ENCODE measurements at places on chromosomes 5 and 9. TPM values are rescaled to one million over a fixed set of nuclear protein-coding genes. Genes with fewer than 3 reads are reported as not detected.

Gene COMMD10
- total RNA-seq, result 22.9 TPM

Gene IL9
- 22.7 TPM for total RNA-seq

Gene SLC9A3
- total RNA-seq, result 1.8 TPM

Gene OR1L8
- total RNA-seq, result not detected

- no peak overlapping the region for H3K4me3 ChIP-seq
- H3K27ac ChIP-seq, result no peak overlapping the region
- no peaks in the 10 kb centered on the region for H3K4me1 ChIP-seq
- H3K27me3 ChIP-seq, result peaks cover 7% of the 10 kb centered on the region
- DNase-seq, result no peak
Measured at GRCh38 chr5:78735834-78736463, 87.4 kb upstream of the LHFPL2 start.

DNA sequence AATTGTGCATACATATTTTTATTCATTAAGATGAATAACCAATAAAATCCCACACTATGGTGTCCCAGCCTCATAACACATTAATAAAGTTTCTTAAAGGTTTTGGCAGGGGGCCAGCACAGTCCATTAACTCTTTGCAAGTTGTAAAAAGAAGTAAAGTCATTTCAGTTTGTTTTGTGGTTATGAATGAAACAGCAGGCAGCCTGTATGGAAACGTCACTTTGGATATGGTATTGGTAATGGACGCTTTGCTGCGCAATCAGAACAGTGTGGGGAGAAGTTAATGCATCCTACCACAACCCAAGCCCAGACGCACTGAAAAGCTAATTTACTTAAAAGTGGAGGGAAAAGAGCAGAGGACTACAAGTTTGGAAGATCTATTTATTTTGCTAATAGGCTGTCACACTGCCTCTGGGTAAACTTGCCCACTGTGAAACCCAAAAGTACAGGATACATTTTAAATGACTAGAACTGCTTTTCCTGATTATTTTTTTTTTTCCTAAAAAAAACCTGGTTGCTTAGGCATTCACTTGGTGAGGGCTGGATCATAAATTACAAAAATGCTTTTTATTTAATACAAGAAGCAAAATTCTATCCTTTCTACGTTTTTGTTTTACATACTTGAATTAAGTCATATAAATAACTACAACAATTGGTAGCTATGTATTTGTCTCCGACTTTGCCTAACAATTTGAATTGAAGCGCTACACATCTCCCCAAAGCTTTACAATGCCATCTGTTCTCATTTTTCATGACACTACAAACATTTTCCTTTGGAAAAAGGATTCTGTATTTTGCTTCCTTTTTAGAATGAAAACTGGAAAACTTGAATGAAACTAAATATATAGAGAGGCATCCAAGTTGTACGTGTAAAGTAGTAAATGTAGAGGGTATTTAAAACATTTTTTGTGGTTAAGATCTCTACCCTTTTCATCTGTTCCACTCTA lies 104.3 kb downstream of the NFIB start:
- no peaks in the 10 kb centered on the region for H3K36me3 ChIP-seq
- peaks cover 5% of the 10 kb centered on the region for H3K4me1 ChIP-seq
- peaks cover 25% of the 10 kb centered on the region for H3K27me3 ChIP-seq
- DNase-seq, result no peak

- peaks cover 1% of the 10 kb centered on the region for H3K27me3 ChIP-seq
- no peak overlapping the region for H3K4me3 ChIP-seq
- H3K36me3 ChIP-seq, result no peaks in the 10 kb centered on the region
- DNase-seq, result no peak
Measured at GRCh38 chr5:179176571-179177230, 116.5 kb downstream of the ZNF354C start.

- no peak overlapping the region for H3K27ac ChIP-seq
- H3K4me1 ChIP-seq, result no peaks in the 10 kb centered on the region
- peaks cover 4% of the 10 kb centered on the region for H3K36me3 ChIP-seq
- H3K4me3 ChIP-seq, result no peak overlapping the region
- no peak for DNase-seq
- no peaks in the 10 kb centered on the region for H3K27me3 ChIP-seq
Measured at GRCh38 chr9:116605060-116605459, 82.0 kb upstream of the TRIM32 start.

DNA sequence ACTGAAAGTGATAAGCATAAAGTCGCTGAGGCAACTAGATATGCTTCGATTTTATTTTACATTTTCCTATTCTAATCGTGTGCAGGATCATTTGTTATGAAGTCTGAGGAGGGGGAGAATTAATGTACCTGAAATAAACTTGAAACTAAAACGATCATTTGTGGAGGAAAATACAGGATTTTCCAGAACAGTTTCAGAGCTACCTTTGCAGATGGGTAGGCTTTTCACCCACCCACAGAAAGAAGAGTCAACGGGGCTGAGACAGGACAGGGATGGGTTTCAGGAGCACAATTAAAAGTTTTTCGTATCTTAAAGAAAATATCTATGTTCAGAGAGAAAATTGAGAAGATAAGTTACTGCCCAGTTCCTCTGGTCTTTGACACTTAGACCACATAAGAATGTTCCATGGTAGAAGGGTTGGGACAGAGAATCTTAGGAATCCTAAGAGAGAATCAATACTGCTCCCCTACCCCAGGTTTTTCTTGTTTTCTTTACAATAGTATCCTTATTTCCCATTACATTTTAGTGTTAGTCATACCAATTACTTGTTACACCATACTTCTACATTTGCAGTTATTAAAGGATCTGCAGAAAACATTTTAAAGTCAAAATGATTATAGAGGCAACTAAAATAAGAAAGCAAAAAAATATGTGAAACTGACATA lies 211.4 kb downstream of the DEPDC1B start:
- H3K36me3 ChIP-seq, result no peaks in the 10 kb centered on the region
- H3K27me3 ChIP-seq, result no peaks in the 10 kb centered on the region
- H3K4me1 ChIP-seq, result no peaks in the 10 kb centered on the region
- H3K4me3 ChIP-seq, result no peak overlapping the region

DNA sequence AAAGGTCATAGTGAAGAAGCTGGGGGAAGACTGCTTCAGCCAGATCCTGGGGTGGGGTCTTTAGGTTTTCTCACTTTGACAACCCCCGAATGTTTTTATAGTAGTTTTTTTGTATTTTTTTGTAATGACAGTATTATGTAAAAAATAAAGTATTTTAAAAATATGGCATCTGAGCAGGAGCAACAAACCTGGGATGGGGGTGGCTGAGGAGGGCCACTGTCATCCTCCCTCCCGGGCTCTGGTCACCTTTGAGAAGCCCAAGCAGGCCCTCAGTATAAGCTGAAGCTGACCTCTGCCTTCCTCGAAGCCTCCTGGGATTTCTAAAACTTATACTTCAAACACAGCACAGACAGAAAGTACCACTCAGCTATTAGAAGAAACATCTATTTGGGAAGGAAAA lies 8.7 kb downstream of the DNAJB5 start:
- H3K27ac ChIP-seq, result no peak overlapping the region
- peaks cover 2% of the 10 kb centered on the region for H3K36me3 ChIP-seq
- no peak for DNase-seq
- peaks cover 57% of the 10 kb centered on the region for H3K4me1 ChIP-seq

DNA sequence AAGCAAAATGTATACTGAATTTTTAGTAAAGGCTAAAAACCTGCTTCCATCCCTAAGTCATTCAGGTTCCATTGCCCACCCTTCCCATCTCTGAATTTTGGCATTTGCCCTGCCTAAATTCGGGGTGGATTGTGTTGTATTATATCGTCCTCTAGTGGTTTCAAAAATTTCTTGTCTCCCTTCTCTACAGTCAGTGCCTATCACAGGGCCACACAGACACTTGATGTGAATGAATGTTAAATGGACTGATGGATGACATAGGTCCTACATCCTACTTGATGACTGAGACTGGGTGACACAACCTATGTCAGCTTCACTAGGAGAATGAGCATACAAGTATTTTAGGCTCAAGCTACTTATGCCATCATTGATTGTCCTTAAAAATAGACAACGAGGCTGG lies 45.6 kb upstream of the SLC30A5 start:
- no peaks in the 10 kb centered on the region for H3K36me3 ChIP-seq
- no peaks in the 10 kb centered on the region for H3K27me3 ChIP-seq
- H3K27ac ChIP-seq, result no peak overlapping the region
- H3K4me3 ChIP-seq, result no peak overlapping the region

DNA sequence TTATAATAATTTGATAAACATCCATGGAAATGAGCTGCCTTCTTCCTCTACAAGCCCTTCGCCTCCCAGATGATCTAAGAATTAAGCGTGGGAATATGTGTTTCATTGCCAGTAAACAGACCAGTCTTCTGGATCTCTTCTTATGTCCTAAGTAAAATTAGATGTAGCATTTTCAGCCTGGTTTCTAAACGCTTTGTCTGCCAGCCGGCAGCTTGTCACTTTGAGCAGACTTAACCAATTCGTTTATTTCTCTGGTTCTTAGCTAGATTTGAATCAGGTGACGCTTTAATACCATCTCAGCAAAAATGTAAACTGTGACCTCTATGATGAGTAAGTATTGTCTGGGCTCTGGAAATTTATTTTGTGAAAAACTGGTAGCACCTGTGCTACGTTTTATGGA lies 380.6 kb upstream of the NUDT12 start:
- no peak overlapping the region for H3K4me3 ChIP-seq
- no peak for DNase-seq
- H3K36me3 ChIP-seq, result no peaks in the 10 kb centered on the region
- H3K4me1 ChIP-seq, result no peaks in the 10 kb centered on the region
- H3K27me3 ChIP-seq, result no peaks in the 10 kb centered on the region
- H3K27ac ChIP-seq, result no peak overlapping the region

DNA sequence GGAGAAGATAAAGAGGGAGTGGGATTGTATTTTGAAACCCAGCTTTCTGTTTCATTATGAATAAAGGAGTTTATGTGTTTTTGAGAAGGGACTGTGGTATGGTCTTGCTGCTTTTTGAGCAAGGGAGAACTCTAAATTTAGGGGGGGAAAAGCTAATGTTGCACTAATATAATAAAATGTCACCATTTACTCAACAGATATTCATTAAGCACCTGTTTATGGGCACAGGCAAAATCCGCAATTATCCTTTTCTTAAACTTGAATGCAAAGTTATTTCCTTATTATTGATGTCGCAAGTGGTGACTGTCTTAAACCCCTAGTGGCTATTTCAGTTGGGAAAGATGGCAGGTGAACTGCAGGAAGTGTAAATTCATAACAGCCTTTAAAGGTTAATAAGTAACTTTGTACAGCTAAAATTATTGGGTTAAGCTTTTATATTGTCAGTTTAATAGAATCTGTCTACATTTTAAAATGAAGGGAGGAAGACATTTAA lies 1.5 kb downstream of the CDC42SE2 start:
- H3K4me1 ChIP-seq, result peaks cover 54% of the 10 kb centered on the region
- peaks cover 10% of the 10 kb centered on the region for H3K36me3 ChIP-seq
- DNase-seq, result no peak
- H3K27ac ChIP-seq, result peak overlapping the region; percentile 92
- no peaks in the 10 kb centered on the region for H3K27me3 ChIP-seq

GRCh38 chr9:2236850-2237249 lies 221.7 kb downstream of the SMARCA2 start:
- H3K27me3 ChIP-seq, result peaks cover 15% of the 10 kb centered on the region
- H3K4me1 ChIP-seq, result peaks cover 6% of the 10 kb centered on the region
- no peaks in the 10 kb centered on the region for H3K36me3 ChIP-seq
- no peak overlapping the region for H3K27ac ChIP-seq
- no peak overlapping the region for H3K4me3 ChIP-seq
- DNase-seq, result no peak

GRCh38 chr9:132879457-132880323 lies 992 bp downstream of the SPACA9 start:
- no peaks in the 10 kb centered on the region for H3K36me3 ChIP-seq
- peak overlapping the region; percentile 81 for H3K4me3 ChIP-seq
- no peak for DNase-seq
- peaks cover 30% of the 10 kb centered on the region for H3K4me1 ChIP-seq
- peak overlapping the region; percentile 79 for H3K27ac ChIP-seq

- H3K27ac ChIP-seq, result no peak overlapping the region
- no peaks in the 10 kb centered on the region for H3K36me3 ChIP-seq
- peaks cover 25% of the 10 kb centered on the region for H3K27me3 ChIP-seq
- H3K4me1 ChIP-seq, result no peaks in the 10 kb centered on the region
Measured at GRCh38 chr5:172646716-172647285, 5.7 kb downstream of the NEURL1B start.

DNA sequence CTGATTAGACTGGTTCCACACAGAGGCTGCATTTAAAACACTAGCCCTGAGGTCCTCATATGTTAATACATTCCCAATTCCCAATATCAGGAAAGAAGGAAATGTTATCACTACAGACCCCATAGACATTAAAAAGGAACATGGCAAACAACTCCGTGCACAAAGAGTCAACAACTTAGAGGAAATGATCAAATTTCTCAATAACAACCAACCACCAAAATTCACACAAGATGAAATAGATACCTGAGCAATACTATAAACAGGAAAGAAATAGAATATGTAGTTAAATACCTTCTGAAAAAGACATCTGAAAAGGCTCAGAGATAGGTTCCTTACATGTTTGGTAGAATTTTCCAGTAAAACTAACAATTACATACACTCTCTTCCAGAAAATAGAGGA lies 28.9 kb downstream of the SEMA4D start:
- peak overlapping the region; percentile 92 for H3K4me3 ChIP-seq
- peaks cover 97% of the 10 kb centered on the region for H3K4me1 ChIP-seq
- DNase-seq, result no peak

DNA sequence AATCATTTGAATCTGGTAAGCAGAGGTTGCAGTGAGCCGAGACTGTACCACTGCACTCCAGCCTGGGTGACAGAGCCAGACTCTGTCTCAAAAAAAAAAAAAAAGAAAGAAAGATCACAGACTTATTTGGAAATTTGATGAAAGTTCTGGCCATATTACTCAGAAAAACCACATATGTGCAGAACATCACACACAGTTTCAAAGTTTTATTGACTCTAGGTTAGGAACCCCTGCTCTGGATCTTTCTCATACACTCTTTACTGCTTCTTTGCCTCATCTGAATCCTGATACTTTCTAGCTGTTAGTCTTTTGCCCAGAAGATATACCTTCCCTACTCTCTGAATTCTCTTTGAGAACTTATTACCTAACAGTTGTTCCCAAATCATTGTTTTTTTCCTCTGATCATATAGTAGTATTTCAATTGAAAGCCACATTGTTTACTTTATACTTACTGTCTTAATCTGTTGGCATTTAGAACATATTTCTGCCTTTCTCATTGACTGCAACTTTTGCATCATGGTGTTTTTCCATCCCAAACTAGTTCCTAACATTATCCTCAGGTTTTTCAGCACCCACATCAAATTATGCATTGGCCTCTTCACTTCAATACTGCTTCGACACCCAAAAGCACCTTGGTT lies 68.7 kb downstream of the LNPEP start:
- peak overlapping the region; percentile 82 for H3K27ac ChIP-seq
- H3K4me1 ChIP-seq, result peaks cover 10% of the 10 kb centered on the region
- DNase-seq, result peak; percentile 5

All from activated T-cell treated with anti-CD3 and anti-CD28 coated beads, Interleukin-2, amount 50 U/mL, for 72 hours (primary cell).